ENCODE measurements at places on chromosomes 5 and 9.

- DNase-seq, result no peak
These were observed 110.6 kb upstream of the BOD1 start for GRCh38 chr5:173726846-173727557.

- DNase-seq, result no peak
These were observed 121.9 kb downstream of the FGF18 start for GRCh38 chr5:171541341-171541776.

GRCh38 chr9:81686614-81687520 lies 2.5 kb downstream of the TLE1 start:
- peak; percentile 44 for DNase-seq

DNA sequence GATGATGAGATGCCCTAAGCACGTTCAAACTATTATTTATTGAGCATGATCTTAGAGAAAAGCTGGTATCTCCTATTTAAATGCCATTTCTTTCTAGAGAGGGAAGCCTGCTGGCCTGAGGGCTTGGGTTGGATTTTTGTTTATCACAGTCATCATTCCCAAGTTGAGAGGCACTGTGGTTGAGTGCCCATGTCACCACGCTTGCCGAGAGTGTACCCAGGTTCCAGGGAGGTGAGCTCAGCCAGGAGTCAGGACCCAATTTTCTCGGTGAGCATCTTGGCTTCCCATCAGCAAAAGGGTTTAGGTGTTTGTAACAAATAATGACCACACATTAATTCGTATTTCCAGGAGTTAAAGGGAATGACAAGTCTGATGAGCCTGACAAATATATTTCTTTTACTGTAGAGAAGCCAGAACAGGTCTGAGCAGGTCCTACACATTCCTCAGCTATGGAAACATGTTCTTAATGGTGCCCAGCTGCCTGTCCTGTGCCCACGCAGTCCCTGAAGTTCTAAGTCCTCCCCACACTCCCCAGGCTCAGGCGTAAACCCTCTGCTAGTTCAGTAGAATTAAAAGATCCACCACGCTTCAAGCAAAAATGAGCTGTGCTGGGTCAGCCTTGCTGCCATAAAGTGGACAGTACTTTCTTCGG lies 258.9 kb upstream of the IRX2 start:
- no peak for DNase-seq

DNA sequence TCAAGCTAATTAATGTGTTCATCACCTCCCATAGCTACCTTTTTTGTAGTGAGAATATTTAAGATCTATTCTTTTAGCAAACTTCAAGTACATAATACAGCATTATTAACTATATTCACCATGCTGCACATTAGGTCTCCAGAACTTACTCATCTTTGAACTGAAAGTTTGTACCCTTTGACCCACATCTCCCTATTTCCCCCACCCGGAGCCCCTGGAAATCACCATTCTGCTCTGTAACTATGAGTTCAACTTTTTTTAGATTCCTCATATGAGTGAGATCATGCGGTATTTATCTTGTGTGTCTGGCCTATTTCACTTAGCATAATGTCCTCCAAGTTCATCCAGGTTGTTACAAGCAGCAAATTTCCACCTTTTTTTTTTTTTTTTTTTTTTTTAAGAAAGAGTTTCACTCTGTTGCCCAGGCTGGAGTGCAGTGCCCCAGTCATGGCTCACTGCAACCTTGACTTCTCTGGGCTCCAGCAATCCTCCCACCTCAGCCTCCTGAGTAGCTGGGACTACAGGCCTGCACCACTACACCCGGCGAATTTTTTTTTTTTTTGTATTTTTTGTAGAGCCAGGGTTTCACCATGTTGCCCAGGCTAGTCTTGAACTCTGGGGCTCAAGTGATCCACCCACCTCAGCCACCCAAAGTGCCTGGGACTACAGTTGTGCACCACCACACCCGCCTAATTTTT lies 100.4 kb upstream of the SAP30L start:
- DNase-seq, result no peak

GRCh38 chr5:13217636-13218035 lies 726.9 kb downstream of the DNAH5 start:
- no peak for DNase-seq

GRCh38 chr5:67139030-67139429 lies 57.6 kb downstream of the CD180 start:
- DNase-seq, result no peak

DNA sequence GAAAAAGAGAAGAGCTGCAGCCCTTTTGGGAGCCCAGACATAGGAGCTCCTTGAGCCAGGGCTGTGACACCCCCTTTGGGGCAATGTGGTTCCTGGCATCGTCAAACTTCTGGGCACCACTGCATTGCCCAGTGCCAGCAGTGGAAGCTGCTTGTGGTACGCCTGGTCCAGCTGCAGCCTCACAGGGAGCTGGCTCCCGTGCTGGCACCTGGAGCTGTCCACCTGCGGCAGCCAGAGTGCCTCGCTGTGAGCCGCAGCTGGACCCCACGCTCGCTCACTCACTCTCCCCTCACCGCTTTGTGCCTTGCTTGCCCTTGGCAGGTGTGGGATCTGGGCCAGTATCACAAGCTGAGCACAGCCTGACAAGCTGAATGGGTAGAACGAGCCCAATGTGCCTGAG lies 1150.8 kb upstream of the CDH6 start:
- no peak for DNase-seq

- DNase-seq, result no peak
These were observed 86.0 kb downstream of the SNCAIP start for GRCh38 chr5:122398016-122398415.

DNA sequence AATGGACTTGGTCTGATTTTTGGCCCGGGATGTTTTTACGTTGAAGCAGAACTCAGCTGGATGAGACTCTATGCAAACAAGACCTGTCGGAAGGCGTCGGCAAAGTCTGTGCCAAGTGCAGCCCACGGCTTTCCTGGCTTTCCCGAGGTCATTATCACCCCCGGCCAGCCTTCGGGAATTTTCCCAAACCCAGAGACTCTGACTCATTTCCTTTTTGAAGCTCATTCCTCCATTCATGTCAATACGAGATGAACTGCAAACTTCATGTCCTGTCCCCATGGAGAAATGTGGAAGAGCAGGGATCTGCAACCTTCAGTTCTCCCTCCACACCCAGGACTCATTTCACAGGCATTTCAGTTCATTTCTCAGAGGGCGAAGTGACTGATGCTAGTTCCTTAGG lies 95.3 kb downstream of the IRX2 start:
- DNase-seq, result no peak

- no peak for DNase-seq
These were observed 370.0 kb upstream of the CTNND2 start for GRCh38 chr5:12274236-12274635.

DNA sequence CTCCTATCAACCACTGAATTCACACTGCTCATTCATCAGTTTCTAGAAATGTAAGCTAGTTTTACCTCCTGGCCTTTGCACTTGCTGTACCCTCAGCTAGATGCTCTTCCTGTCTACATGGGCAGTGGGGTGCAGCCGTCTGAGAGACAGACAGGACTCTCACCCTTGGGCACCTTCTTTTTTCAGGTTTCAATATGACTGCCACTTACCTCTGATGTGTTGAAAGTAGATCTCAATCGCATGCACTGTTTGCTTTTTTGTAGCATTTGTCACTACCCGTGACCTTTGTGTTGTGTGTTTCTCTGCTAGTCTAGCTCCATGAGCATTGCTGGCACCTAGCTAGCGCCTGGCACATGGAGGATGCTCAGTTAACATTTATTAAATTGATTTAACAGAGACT lies 403.1 kb upstream of the TRPC7 start:
- no peak for DNase-seq

GRCh38 chr9:2053883-2054845 lies 39.0 kb downstream of the SMARCA2 start:
- no peak for DNase-seq

DNA sequence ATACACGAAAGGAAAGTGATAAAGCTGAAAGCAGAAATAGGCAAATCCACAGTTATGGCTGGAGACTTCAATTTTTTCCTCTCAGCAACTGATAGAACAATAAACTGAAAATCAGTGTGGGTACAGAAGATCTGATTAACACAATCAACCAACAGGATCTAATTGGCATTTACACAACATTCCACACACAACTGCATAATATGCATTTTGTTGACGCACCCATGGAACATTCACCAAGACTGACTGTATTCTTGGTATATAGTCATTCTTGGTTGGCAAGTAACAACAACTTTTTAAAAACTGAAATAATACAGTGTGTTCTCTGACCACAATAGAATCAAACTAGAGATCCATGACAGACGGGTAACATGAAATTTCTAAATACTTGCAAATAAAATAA lies 218.7 kb upstream of the S1PR3 start:
- DNase-seq, result no peak

GRCh38 chr9:100084128-100084453 lies 14.7 kb downstream of the ERP44 start:
- no peak for DNase-seq

GRCh38 chr5:75672616-75673015 lies 44.6 kb downstream of the POC5 start:
- no peak for DNase-seq

DNA sequence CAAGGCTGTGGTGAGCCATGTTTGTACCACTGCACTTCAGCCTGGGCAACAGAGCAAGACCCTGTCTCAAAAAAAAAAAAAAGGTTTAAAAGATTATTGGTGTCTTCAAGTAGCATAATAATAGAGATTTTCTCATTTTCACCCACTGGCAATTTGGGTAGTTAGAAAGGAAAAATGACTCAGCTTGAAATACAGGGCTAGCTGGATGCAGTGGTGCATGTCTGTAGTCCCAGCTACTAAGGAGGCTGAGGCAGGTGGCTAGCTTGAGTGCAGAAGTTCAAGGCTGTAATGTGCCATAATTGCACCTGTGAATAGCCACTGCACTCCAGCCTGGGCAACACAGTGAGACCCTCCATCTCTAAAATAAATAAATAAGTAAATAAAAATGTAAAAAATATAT lies 111.1 kb downstream of the ARRDC3 start:
- DNase-seq, result no peak

DNA sequence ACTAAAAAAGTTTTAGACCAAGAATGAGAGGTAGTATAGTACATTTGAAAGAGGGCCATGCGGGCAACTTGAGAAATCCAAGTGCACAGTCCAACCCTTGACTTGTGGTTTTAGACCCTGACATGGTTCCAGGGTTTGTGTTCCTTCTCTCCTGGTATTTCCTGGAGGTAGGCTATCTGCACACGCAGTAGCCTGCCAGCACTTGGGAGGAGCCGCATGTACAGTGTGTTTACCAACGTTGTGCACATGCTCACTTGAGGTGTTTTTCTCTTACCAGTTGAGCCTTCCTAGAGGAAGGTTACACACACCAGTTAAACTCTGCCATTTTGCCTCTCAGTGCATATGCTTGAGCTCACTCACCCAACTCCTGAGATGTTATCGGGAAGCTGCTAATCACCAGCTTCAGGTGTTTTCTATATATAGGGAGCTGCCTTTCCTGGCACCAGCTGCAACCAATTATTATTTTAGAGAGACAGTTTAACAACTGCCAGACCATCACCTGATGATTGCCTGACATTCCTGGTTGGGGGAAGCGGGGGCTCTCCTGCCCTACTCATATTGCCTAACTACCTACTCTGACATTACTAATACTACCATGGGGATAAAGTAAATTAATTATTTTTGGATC lies 593.4 kb upstream of the TUSC1 start:
- DNase-seq, result no peak

DNA sequence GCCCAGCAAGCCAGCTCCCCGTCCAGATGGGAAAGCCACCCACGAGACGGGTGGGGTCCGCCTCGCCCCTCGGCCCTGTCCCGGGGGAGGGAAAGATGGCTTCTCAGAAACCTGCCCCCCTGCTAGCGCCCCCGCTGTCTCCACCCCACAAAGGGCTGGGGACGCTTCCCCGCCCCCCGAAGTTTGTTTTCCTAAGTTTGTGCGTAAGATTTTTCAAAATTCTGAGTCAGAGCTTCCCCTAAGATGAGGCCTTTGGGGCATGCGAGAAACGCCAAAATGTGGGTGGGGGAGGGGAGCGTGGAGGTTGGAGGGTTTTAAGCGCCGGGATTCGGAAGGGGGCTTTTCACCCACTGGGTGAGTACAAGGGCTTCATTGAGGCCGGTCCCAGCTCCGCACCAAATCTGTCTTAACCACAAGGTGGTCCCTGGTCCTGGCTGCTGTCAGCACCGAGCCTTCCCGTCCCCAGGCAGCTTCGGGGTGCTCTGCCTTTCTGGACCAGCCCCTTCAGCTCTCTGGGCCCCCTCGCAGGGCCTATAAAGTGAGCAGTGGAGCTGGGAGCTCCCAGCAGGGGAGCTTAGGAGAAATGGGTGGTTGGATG lies 32.3 kb downstream of the PRRX2 start:
- no peak for DNase-seq

- DNase-seq, result no peak
These were observed 155.5 kb downstream of the FGF10 start for GRCh38 chr5:44233691-44234090.

- no peak for DNase-seq
These were observed 44.9 kb upstream of the HCN1 start for GRCh38 chr5:45741110-45741509.

DNA sequence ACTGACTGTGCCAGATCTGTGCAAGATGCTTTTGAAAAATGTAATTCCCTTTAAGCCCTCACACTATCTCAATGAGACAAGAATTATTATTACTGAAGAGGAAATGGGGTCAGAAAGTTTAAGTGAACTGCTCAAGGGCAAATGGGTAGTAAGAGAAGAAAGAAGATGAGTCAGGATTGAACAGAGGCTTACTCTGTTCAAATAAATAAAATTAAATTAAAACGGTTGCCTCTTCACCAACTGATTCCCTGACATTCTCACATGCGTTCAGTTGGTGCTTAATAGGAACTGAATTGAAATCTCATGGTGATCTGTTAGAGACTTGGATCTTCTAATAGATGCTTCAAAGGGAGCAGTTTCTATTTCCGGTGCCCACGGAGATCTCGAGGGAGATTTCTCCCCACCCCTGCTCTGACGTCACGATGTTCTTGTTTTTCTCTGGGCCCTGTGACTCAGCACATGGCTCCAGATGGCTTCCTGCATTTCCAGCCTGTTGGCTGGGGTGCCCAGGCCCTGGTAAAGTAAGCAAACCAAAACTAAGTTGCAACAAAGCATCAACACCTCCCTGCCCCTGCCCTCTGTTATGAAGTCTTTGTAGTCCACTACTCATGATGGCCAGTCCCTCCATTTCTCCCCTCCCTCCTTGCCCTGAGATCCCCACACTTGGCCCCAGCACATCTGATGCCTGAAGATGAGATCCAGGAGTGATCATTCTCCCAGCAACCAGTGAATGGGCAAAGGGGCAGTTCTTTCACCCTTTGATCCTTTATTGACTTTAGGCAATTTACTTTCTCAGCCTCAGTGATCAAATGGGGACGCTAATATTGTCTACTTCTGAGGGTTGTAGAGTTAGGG lies 106.1 kb upstream of the CPEB4 start:
- DNase-seq, result no peak

DNA sequence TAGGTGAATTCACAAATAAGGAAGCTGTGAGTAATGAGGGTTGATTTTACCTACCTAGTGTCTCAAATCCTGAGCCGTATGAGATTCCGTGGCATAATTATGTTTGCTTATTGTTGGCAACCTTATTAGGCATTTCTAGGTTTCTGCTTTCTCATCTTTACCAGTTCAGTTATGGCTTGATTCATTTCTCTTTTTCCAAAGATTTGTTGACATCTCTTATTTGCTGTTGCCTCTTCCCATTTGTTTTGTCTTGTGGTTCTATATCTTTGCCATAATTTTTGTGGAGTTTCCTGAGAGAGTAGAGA lies 470 bp downstream of the IL31RA start:
- no peak for DNase-seq
